ENCODE measurements at places on chromosomes 11 and 22. TPM values are rescaled to one million over a fixed set of nuclear protein-coding genes. Genes with fewer than 3 reads are reported as not detected.

LDLRAD3 gene
- 7.1 TPM for total RNA-seq

MYEOV gene
- not detected for total RNA-seq

HORMAD2 gene
- total RNA-seq, result not detected

RBMXL2 gene
- total RNA-seq, result not detected

ACRV1 gene
- not detected for total RNA-seq

POU2AF3 gene
- total RNA-seq, result not detected

OSBP2 gene
- 2.9 TPM for total RNA-seq

BTG4 gene
- not detected for total RNA-seq

C11orf52 gene
- total RNA-seq, result 12.3 TPM

CHST1 gene
- total RNA-seq, result 3.2 TPM

DNA sequence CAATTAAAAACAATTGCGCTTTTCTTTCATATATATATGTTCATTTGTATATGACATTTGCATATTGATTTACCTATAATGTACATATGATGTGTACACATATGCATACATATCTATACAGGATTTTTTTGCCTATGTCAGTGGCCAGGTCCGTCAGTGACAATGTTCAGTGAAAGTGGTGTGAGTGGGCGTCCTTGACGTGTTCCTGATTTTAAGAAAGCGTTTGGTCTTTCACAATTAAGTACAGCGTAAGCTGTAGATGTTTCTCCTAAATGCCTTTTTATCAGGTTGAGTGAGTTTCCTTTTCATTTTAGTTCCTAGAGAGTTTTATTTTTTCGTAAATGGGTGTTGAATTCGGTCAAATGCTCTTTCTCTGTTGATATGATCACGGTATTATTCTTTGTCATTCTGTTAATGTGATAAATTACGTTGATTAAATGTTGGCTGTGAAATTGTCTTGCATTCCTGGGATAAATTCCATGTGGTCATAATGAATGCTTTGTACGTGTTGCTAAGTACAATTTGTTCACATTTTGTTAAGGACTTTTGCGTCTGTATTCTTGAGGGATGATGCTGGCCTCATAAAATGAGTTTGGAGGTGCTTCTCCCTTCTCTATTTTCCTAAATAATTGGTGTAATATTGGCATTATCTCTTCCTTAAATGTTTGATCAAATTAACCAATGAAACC is 10.6 kb upstream of the GNB1L start:
- DNase-seq, result no peak

DNA sequence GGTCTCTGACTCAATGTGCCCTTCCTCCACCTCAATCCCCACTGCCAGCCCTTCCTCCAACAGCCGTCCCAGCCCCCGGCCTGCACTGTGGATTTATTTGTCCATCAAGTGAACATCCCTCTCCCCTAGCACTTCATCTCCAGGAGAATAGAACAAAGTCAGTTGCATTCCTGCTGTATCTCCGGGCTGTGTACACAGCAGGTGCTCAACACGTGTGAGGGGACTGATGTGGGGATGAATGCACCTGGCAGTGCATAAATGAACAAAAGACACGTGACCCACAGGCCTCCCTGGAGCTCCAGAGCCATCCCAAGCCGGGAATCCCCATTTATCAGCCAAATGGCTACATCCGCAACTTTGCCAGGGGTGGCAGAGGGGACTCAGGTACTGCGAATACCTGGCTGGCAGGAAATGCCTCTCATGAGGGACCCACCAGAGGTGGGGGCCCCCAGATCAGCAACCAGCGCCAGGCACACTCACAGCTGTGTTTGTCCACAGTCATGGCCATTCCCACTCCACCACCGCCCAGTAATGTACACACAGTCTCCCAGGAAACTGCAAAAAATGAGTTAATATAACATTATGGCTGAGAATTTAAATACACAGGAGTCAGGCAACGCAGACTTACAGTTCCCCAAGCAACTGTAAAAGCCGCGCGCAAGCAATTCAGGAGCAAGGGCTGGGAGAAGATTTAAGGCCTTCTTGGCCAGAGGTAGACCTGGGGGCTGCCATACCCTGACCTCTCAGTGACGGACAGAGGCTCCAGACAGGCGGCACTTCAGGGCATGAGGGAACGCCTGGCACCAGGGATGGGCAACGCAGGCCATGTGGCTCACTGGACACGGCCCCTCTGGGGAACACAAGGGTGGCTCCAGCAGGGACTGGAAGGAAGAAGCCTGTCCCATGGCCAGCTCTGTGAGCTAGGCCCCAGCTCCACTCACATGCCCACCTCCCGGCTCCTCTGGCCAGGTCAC is 50.3 kb upstream of the TCF20 start:
- DNase-seq, result no peak

DNA sequence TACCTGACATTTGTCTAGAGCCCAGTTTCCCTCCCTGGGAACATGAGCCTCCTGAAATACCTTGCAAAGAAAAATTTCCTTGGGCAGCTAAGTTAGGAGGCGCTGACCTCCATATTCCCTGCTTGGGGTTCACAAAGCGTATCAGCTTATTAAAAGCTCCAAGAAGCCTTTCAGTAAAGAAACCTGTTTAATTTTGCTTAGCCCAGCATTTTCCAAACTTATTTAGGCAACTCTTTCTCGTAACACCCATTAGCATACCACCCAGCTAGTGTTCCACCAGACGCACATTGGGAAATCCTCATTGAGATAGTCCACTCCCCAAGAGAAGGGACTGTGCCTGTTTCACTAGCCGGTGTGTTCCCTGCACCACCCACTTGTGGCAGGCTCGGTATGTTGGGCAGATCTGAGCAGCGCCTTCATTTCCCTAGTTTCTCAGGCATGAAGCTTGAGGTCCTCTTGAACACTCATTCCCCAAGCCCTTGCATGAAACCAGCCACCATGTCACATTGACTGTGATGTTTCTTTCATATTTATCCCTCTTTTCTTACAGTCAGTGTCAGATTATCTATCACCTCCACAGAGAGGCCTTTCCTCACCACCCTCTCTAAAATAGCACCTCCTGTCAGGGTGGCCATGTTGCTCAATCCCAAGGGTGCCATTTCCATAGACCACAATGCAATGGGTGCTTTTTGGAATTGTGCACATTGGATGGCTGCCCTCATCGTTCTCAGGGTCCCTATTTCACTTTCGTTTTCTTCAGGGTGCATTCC is 12.5 kb upstream of the ELF5 start:
- no peak for DNase-seq

- DNase-seq, result no peak
Observed at GRCh38 chr11:84437071-84437980, 1151.2 kb upstream of the CCDC90B start.

DNA sequence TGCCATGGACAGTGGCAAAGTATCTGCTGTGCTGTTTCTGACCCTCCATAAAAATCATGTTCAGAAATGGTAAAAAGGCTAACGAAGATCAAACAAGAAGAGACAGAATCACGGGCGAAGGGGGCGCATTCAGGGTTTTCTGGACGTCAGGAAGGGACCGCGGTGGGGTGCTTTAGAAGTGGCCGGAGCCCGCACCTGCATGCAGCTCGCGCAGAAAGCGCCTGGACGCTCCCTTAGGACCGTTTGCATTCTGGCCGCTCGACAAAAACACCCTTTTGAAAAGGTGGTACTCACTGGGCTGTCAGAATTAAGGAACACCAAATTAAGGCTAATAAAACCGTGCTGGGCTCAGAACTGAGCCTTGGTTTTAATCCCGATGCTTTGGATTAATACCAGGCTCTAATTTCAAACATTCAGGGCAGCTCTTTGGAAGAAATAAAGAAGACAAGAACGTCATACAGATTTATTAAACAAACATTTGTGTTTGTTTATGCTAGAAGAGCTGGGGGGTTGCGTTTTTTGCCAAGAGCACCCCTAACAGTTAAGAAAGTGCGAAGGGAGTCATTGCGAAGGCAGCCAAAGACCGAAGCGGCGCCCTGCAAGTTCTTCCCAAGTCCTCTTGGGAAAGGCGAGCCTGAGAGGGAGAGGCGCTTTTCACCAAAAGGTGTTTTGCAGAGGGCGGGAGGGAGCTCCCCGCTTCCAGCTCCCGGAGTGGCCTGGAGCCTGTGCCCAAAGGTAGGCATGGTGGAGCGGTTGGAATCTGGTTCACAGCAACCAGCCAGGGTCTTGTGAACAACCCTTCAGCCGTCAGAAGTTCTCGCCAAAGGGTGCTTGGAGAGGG is 47.7 kb upstream of the DBX1 start:
- no peak for DNase-seq

DNA sequence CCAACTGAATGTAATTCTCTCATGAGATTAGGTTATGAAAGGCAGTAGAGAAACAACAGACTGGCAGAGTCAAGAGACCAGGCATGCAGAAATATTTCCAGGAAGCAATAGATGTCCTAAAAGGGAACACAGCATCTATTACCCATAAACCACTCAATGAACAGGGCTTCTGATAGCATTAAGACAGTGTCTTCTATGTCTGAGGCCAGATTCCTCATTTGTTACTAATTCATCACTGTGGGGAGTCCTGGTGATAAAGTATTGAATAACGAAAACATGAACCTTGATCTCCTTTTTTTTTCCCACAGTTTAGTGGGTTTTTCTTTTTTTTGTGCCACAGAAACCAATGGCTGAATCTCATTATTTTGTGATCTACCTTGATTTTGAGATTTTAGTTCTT is 339.0 kb downstream of the METTL15 start:
- no peak for DNase-seq

DNA sequence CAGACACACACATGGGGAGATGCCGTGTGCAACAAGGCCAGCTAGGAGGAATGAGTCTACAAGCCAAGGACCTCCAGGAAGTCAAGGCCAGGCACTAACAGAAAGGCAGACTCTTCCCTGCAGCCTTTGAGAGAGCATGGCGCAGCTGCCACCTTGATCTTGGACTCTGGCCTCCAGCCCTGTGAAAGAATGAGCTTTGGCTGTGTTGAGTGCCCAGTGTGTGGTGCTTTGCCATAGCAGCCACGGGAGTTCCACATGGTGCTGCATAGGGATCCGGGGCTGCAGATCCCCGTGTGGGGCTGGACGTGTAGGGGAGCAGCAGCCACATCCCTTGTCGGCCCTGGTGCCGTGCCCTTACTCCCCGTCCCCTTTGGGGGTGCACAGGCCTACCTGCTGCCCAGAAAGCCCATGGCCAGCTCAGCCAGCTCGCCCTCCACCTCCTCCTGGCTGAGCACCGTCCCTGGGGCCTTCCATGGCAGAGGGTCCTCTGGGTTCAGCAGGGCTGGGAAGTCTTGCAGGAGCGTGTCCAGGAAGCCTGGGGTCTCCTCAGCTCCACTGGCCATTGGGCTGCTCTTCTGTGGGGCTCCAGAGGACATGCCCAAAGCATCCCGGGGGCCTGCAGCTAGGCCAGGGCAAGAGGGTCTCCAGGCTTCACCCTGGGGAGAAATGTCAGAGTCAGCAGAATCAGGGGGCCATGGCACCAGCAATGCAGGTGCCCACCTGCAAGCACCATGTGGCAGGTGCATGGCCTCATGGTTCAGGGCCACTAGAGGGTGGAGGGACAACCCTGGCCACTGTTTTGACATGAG is 7.0 kb downstream of the PPM1F start:
- DNase-seq, result no peak

DNA sequence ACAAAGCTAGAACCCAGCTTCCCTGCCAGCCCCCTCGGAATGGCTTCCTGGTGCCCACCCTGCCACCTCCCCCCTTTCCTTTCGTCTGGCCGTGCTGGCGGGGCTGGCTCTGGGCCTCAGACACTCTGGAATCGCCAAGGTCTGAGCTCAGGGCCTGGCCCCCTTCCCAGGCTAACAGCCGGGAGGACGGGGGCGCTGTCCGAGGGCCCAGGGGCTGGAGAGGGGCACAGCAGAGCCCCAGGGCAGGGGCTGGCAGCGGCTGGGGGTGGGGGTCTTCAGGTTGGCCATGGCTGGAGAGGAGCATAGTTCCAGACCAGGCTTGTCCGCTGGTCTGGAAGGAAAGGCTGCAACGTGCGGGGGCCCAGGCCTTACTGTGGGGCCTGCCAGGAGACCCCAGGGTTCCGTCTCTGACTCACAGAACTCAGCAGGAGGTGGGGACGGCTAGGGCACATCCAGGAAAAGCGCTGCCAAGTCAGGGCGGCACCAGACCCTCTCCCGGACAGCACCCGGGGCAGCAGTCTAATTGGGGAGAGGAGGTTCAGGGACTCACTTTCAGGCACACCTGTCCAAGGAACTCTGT is 861 bp upstream of the LTBP3 start:
- peak; percentile 88 for DNase-seq

DNA sequence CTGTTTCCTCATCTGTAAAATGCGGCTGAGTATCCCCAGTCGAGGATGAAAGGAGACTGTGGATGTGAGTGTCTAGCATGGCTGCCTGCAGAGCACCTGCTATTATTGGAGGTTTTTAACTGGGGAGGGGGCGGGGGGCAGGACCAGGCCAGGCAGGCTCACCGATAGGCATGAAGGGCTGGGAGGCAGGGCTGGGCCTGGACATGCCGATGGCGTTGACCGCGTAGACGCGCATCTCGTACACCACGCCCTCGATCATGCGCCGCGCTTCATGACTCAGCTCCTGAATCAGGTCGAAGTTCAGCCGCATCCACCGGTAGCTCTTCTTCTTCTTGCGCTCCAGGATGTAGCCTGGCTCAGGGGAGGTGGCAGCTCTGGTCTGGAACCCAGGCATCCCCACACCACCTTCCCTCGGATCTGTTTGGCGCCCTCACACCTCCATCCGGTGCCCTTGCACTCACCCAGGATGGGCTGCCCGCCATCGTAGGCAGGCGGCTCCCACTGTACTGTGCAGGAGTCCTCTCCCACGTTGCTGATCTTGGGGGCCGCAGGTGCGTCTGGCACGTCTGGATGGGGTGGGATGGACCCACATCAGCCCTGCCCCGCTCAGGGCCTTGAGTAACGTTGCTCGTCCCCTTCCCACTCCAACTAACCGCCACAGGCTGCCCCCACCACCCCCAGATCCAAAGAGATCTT is 15.1 kb downstream of the MYBPC3 start:
- DNase-seq, result no peak

GRCh38 chr11:108278546-108278945 is 55.7 kb downstream of the ATM start:
- DNase-seq, result no peak

DNA sequence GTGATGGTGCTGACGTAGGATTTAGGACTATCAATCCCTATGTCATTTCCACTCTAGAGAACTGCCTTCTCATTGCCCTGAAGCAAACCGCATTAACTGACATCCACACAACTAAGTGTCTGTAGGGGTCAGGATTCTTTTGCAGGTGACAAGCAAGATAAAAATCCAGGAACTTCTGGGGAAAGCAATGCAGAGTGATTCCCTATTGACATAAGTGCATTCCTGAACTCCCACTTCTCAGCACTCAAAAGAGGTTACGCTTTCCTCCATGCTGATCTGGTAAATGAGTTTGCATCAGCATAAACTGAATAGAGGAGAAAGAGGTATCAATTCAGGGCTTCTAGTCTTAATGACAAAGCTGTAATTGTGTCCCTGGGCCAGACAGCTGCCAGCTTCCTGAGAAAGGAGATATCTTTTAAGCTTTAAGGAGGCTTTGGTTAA is 224.6 kb upstream of the ISX start:
- DNase-seq, result no peak

GRCh38 chr11:117717485-117718314 is 79.3 kb downstream of the DSCAML1 start:
- DNase-seq, result no peak

DNA sequence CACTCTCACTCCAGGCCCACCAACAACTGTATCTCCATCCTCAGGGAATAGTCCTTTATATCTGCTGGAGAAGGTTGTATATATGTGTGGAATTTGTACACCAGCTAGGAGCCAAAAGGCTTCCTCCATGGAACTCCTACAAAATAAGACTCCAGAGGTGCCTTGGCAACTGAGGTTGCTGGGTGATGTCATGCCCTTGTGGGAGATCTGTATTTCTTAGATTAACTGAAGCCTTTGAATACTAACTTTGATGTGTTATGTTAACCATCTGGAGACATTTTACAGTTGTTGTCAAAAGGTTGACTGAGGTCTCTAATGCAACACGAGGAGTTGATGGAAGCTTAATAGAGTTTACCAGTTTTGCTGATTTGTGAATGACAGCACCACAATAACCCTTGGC is 139.5 kb upstream of the TTC12 start:
- no peak for DNase-seq

Measured in psoas muscle (tissue), 8 donors.